ENCODE measurements at places on chromosomes 6 and 20.

DNA sequence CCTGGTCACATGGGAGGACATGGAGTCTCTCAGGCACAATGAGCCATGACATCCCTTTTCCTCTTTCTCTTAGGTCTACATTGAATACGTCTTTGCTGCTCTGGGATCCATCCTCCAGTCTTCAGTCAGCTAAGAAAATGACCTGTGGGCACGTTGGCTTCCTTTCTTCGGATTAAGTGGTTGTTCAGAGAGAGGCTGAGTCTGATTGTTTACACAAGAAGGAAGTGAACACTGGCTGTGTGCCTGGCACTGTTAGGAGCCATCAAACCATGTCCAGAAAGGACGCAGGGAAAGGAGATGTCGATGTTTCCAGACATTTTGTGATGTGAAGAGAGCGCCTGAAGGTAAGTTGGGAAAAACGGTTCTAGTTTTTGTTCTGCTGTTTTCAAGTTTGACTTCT is 309.9 kb upstream of the CDYL start:
- no peak for DNase-seq

GRCh38 chr6:85494547-85495536 is 45.0 kb downstream of the NT5E start:
- DNase-seq: no peak

- no peak for DNase-seq
Measured at GRCh38 chr20:58753267-58753921, 60.8 kb downstream of the NPEPL1 start.

GRCh38 chr6:71091956-71092355 is 135.1 kb upstream of the B3GAT2 start:
- DNase-seq: no peak

- no peak for DNase-seq
Measured at GRCh38 chr20:61803915-61804751, 261.5 kb downstream of the TAF4 start.

DNA sequence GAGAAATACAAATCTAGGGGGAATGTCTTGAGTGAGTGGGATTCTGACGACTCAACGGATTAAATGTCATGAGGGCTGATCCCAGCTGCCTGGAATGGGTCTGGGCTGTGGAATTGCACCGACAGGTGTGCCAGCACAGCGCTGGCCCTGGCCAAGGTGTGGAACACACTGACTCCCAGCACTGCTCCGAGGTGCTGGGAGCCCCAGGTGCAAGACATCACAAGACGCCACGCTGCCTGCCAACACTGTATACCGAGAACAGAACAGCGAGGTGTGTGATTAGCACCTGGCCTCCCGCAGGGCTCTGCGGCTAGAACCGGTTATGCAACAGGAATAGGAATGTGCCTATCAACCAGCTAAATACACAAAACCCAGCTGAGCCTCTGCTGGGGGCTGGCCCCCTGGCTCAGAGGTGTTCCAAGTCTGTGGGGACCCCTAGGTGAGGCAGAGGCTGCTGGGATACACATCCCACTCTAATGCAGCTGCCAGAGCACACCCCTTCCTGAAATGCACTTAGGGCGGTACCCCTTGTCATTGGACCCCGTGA is 24.8 kb upstream of the APMAP start:
- DNase-seq: no peak

DNA sequence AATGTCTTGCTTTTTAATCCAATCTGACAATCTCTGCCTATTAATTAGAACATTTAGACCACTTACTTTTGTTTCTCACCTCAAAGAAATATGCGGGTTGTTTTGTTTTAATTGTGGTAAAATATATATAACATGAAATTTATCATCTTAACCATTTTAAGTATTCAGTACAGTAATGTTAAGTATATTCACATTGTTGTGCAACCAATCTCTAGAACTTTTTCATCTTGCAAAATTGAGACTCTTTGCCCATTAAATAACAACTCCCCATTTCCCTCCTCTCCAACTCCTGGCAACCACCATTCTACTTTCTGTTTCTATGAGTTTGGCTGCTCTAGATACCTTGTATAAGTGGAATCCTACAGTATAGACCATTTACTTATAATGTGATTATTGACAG is 13.8 kb upstream of the TCP11 start:
- DNase-seq: no peak

- DNase-seq: no peak
Measured at GRCh38 chr6:161542346-161542980, 268.6 kb upstream of the AGPAT4 start.

DNA sequence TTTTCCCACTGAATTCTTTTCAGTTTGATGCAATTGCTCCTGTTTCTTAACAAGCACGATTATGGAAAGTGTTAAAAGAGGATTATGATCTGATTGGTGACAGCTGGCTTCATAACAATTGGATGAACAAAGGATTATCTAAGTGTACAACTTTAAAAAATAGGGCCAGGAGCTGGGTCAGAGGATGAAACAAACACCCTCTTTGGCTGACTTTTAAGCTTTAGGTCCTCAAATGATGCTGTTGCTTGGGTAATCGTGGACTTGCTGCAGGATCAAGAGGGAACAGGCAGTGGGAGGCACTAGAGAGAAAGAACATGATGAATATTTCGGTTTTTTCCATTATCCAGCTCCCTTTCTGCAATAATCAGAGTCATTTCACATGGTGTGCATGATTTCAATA is 35.5 kb upstream of the TMX4 start:
- DNase-seq: no peak

GRCh38 chr6:116090251-116090650 is 10.4 kb upstream of the NT5DC1 start:
- no peak for DNase-seq

GRCh38 chr6:155404937-155405336 is 50.7 kb downstream of the NOX3 start:
- DNase-seq: no peak

- no peak for DNase-seq
Measured at GRCh38 chr6:90485635-90486277, 101.1 kb downstream of the MAP3K7 start.

GRCh38 chr6:41787219-41787917 is at the start of gene TOMM6:
Gene TOMM6, plus strand, starts transcription at chr6:41787694. Its CDS starts 4 bp downstream, at chr6:41787698.
- DNase-seq: peak; percentile 94

GRCh38 chr6:163501026-163501425 is 86.5 kb downstream of the QKI start:
- DNase-seq: no peak

DNA sequence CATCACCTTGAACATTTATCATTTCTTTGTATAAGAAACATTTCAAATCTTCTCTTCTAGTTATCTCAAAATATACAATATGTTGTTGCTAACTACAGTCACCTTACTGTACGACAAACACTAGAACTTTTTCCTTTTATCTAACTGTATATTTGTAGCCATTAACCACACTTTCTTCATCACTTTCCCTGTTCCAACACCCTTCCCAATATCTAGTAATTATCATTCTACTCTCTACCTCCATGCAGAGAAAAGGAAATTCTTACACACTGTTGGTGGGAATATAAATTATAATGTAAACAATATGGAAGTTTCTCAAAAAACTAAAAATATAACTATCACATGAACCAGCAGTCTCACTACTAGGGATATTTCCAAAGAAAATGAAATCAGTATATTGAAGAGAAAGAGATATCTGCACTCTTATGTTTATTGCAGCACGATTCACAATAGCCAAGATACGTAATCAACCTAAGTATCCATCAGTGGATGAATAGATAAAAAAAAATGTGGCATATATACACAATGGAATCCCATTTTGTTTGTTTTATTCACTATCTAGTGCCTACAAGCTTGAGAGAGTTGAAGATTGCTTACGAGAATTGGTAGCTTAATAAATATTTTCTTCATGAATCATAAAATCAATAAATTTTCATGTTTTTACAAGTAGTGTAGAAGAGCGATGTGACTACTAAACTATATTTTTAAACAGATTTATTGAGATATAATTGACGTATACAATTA is 2.4 kb downstream of the RHAG start:
- no peak for DNase-seq

- DNase-seq: no peak
Measured at GRCh38 chr6:53646606-53647005, 18.9 kb downstream of the KLHL31 start.

DNA sequence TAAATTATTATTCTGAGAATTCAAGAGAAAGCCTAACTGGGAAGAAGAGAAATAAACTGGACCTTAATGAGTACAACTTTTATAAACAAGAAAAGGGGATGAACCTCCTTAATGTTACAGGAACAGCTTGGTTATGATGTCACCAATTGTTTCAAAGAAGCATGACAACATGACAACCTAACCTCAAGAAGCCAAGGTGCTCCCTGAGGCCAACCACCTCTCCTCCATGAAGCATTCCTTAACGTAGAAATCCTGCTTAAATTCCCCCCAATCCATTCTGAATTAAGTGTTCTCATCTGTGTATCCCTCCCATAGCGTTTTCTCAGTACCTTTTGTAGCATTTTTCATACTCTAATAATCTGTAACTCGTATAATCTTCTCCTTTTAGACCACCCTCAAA is 1.7 kb downstream of the HBS1L start:
- DNase-seq: no peak

DNA sequence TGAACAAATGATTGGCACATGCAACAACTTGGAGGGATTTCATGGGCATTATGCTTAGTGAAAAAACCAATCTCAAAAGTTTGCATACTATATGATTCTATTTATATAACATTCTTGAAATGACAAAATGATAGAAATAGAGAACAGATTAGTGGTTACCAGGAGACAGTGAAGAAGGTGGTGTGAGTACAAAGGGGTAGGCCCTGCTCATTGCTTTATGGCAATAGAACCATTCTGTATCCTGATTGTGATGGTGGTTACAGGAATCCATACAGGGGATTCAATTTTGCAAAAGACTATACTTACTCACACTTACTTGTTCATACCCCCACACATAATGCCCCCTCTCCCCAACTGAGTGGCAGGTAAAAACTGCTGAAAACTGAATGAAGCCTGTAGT is 30.2 kb upstream of the LAMA4 start:
- no peak for DNase-seq
